Lung microvascular endothelial cell (primary cell): ENCODE measurements at places on chromosomes 3 and 15. TPM values are rescaled to one million over a fixed set of nuclear protein-coding genes. Genes with fewer than 3 reads are reported as not detected.
A peak's percentile ranks its signal among the peaks of the same experiment; 100 is the strongest.

DNA sequence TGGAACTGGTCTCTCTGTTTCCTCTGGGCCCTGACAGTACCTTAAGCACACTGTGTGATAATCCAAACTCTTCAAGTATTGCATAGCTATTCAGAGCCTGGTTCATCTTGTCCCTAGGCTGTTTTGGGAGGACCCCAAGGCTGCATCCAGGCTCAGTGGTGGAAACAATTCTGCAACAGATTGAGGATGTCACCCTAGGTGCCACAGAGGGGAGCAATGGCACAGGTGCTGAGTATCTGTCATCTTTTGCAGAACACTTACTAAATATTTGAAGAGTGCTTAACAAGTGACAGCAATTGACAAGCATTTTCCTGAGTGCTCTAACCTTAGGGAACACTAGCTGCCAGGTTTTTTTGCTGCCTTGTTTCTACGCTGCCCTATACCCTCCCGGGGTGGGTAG is 27.8 kb downstream of the STARD5 start:
- no peak for DNase-seq

GRCh38 chr15:39407116-39407515 is 173.8 kb upstream of the THBS1 start:
- DNase-seq = no peak

DNA sequence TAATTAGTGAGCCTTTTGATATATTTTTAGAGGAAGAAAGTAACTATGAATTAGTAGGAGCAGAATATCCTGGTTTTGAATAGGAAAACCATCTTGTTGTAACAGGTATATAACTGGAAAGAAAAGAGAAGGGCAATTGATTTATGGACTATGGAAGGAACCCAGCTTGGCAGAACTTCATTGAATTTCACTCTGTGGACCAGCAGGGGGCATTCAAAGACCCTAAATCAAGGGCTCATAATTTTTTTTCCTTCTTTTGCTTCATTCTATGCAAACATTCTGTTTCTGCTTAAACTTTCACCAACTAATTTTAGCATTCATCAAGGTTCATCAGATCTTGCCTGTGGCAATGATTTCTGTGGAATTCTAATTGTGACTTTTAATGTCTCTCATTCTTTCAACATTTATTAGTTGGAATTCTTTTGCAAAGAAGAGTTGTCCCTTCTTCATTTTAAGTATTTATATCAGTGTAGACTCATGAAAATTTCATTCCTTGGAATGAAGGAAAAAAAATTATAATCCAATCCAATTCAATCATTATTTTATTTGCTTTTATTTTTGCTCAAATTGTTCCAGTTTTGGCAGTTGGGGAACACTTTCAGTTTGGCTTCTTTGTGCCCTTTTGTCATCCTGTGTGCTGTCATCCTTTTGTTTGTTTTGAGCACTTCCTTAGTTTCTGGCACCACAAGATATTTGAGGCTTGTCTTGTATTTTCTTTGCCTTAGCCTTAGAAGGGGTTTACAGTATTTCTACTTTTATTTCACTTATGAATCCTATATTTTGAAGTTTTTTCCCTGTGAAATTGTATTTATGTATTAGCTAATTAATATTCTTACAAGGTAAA is 30.4 kb downstream of the NXPE3 start:
- DNase-seq = peak; percentile 81

Gene GADL1
- total RNA-seq = 0.44 TPM in 1 of 2 replicates, not detected in the other

DNA sequence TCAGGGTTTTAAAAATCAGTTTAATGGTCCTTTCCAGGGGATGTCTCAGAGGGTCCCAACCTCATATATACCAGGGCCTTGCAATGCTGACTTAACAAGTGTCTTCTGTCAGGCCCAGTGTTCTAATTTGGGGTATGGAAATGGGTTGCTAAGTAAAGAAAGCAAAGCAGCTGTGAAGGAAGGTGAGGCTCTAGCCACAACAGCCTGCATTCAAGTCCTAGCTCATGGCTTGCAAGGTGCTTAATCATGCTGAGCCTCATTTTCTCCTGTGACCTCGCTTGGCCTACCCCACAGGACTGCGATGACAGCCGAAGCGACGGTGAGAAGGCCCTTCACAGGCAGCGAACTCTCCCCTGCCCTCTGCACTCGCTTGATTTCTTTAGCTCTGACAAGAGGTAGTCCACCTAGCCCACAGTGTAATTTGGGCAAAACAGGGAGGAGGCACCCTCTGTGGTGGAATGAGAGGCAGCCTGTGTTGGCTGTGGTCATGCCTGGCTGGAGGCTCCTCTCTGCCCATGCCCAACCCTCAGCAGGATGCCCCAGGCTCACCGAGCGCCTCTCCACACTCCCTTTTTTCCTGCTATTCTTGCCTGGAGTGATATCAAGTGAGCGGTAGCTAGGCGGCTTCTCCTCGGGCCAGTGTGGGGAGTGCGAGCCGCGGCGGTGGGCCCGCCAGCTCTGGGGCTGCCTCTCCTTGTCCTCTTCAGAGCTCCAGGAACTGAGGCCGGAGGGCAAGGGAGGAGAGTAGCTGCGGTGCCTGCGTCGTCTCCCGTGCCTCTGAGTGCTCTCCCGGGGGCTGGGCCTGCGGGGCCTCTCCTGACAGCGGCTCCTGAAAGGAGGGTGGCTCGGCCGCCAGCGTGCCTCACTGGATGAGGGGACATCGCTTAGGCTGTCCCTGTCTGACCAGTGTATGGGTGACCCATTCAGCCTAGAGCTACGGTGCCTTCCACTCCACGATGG is 29.2 kb downstream of the ILDR1 start:
- DNase-seq = no peak

Gene UCN2
- not detected in 2 replicates for total RNA-seq

DNA sequence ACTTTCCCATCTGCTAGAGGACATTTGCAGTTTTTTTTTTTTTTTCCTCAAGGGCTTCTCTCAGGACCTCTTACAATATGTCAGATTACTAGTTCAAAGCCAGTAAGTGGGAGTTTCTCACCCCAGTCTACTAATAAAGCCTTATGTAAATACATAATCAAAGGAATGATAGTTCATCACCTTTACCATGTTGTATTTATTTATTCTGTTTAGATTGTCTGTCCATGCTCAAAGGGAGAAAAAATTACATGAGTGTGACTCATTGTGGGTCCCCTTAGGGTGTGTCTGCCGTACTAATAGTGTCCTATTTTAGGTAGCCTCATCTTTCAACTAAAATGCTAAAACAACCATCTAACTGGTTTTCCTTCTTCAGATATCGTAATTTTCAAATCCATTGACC is 917.6 kb downstream of the EPHA3 start:
- no peak for DNase-seq

DNA sequence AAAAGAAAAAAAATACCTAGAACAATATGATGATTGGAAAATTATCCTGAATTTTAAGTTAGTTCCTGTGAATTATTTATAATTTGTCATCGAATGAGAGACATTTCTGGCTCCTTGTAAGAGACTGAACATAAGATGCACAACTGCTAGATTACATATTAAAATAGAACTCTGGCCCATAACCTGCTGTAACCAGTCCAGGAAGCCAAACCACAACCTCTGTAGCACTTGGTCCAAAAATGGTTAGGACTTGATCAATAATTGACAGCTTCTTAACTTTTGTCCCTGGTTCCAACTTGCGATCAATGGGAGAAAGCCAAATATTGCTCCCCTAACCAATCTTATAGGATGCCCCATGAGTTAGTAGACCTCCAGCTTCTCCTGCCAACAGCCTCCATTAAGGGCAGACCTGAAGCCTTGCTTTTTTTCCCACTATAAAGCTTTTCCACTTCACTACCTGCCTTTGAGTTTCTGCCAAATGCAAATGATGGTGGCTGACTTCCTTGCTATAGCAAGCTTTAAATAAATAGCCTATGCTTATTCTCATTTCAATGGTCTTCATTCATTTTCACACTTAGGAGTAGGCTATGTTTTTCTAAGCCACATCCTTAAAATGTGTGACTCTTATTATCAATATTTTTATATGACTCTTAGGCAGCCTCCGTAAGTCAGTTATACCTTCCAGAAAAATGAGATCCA is 224.0 kb upstream of the ARHGEF26 start:
- DNase-seq = no peak

Gene CAPN7
- 16.3 and 27.0 TPM in 2 replicates for total RNA-seq

Gene NR2E3
- 0.20 and 0.22 TPM in 2 replicates for total RNA-seq

- DNase-seq = no peak
Measured at GRCh38 chr3:126850370-126851085, 132.4 kb upstream of the PLXNA1 start.

Gene CACNA2D2
- under 0.01 TPM in 1 of 2 replicates, not detected in the other for total RNA-seq

DNA sequence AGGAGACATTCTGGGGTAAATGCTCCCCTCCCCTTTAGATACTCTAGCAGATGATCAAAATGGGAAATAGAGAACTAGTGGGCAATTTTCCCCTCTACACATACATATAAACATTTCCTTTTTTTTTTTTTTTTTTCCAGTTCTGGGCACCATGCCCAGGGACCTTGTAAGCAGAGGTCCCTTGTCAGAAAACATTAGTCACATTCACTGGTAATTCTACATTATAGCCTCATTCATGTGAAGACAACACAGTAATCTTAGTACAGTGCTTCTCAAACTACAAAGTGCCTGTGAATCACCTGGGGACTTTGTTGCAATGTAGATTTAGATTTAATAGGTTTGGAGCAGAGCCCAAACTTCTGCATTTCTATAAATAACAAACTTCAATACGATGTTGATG is 60.1 kb upstream of the ACTC1 start:
- DNase-seq = peak; percentile 92

Gene CCR4
- total RNA-seq = not detected in 2 replicates

- DNase-seq = no peak
Measured at GRCh38 chr3:13120289-13120927, 47.2 kb upstream of the IQSEC1 start.

Gene SEMA3F
- total RNA-seq = 8.3 and 16.1 TPM in 2 replicates

Gene TRIM71
- total RNA-seq = not detected in 2 replicates

- no peak for DNase-seq
Measured at GRCh38 chr15:77094397-77095030, 23.6 kb upstream of the TSPAN3 start.

GRCh38 chr15:41940441-41940857 is 31.9 kb downstream of the EHD4 start:
- DNase-seq = peak; percentile 93

Gene IQCF5
- total RNA-seq = not detected in 2 replicates

DNA sequence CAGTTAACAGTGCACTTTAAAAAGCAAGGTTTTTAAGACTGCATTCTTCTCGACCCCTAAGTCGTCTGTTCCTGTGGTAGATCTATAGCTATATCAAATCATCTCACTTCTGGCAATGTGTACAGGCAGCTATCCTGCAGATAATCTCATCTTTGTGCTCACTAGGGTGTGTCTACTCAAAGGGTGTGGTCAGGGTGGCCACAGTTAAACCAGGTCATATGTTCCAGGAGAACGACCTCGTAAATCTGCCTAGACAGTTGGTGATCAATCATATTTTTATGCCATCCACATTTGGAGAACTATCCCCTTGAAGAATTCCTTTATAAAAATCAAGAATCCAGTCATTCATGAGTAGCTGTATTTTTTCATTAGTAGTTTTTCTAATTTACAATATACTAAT is 3.0 kb downstream of the VEPH1 start:
- no peak for DNase-seq
